H1 (cell line): ENCODE measurements at places on chromosomes 13 and 19. TPM values are rescaled to one million over a fixed set of nuclear protein-coding genes. Genes with fewer than 3 reads are reported as not detected.

GRCh38 chr13:79196366-79196765 is 209.7 kb downstream of the RBM26 start:
- no peak for DNase-seq

GRCh38 chr13:45715351-45715750 is 13.2 kb downstream of the CBY2 start:
- DNase-seq, result no peak

DNA sequence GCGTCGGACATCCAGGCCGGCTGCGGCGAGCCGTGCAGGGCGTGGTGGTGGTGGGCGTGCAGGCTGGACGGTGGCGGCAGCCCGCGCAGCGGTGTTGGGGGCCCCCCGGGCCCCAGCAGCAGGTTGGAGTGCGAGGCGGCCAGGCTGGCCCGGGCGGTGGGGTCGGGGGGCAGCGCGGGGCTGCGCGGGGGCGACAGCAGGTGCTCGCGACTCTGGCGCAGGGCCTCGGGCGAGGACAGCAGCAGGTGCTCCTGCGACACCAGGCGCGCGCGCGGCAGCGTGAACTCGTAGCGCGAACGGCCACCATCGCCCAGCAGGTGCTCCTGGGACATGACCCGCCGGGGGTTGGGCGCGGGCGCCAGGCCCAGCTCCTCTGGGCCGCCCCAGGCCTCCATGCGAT is 9.8 kb downstream of the SHISA7 start:
- DNase-seq, result no peak

GRCh38 chr19:16014923-16015804 is 61.1 kb upstream of the TPM4 start:
- DNase-seq, result no peak

DNA sequence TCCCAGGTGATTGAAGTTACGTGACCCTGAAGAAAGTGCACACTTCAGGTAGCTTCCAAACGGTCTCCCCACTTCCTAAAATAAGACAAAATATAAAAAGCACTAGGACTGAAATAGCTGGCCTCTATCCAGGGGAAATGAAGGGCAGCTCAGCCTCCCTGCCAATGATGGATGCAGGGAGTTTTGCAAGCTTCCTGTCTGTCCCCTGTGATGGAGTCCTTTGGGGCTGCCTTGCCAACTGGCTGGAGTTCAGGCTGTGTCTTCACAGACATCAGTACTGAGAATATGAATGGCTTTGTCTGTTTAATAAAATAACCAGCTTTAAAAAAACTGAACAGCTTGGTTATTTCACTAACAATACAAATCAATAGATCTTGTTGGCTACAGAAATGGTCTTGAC is 101.4 kb upstream of the GPR12 start:
- no peak for DNase-seq

DNA sequence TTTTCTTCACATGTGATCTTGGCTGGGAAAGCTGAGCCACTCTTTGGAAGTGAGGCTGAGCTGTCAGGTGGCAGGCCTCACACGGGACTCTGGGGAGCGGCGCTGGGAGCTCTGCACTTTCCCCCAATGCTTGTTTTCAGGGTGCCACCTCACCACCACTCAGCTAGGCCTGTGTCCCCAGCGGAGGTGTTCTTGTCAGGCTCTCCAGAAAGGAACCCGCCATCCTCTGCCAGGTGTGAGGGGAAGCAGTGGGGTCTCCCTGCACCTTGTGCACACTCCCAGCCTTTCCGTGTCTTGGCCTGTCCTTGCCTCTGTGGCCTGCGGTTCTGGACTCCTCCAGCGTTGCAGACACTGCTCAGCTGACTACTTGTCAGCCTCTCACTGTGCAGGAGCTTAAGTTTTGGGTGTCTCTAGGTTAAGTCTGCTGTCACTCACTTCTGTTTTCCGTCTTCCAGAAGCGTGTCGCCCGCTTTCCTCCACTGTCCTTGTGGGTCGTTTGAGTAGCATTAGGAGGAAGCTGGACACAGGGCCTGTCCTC is 51.9 kb downstream of the GGACT start:
- DNase-seq, result no peak

DNA sequence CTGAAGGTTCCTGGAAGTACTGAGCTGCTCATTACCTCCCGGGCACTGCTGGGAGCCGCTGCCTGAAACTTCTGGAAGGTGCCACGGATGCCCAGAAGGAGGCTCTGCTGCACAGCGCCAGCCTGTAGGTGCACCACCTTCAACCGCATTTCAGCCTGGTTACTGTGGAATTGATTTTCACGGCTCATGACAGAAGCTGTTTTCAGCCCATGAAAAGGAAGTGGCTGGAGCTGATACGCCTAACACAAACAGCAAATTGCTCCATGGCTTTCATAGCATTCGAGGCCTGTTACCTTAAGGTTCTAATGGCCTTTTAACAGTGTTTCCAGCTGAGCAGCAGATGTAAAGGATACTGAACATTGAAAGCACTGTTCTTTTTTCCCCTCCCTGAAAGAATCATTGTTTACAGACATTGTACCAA is 22.0 kb downstream of the GPC6 start:
- no peak for DNase-seq

The PSG1 gene
- not detected in 2 replicates for total RNA-seq

The FFAR1 gene
- not detected in 2 replicates for total RNA-seq

The DAPK3 gene
- total RNA-seq, result 78.1 and 80.8 TPM in 2 replicates

The CNFN gene
- total RNA-seq, result 8.9 and 12.6 TPM in 2 replicates

The HIF3A gene
- total RNA-seq, result 38.6 and 46.5 TPM in 2 replicates
